Myocyte (in vitro differentiated cells): ENCODE measurements at places on chromosomes 13 and 19. TPM values are rescaled to one million over a fixed set of nuclear protein-coding genes. Genes with fewer than 3 reads are reported as not detected.

DNA sequence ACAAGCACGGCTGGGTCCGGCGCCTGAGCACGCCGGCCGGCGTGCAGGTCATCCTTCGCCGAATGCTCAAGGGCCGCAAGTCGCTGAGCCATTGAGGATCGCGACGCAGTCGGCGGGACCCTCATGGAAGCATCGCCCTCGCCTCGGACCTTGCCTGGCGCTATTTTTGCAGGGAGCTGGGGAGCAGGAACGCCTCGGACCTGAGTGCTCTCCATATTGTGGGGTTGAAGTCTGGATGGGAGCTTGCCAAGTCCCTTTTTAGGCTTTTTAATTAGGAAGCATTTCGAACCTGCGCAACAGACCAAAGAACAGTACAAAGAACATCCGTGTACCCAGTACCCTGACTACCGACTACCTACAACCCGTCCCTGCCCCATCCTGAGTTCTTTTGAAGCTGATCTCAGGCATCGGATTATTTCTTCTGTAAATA, 628 bp downstream of the MRPL34 start:
- no peak for DNase-seq

GRCh38 chr13:104868806-104869205, 1666.7 kb downstream of the EFNB2 start:
- DNase-seq, result no peak

DNA sequence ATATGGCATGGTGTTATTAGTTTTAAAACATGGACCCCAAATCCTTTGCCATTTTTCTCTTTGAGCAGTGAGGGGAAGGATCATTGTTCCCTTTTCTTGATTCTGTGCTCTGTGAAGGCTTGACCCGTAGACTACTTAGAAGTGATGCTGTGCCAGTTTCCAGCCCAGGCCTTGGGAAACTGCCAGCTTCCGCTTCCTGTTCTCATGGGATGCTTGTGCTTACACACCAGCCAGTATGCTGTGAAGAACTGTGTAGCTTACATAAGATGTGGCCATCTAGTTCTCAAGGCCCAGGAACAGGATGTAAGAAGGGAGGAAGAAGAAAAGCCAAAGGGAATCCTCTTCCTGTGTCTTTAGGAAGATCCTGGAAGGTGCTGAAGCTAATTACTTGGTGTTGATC, 180.9 kb downstream of the PCCA start:
- DNase-seq, result peak; percentile 45

GRCh38 chr13:38415233-38415632, 65.6 kb downstream of the UFM1 start:
- peak; percentile 17 for DNase-seq

GRCh38 chr13:52827839-52828238, 20.6 kb downstream of the PCDH8 start:
- DNase-seq, result no peak

- no peak for DNase-seq
Observed at GRCh38 chr19:13044231-13044836, 49.1 kb downstream of the NFIX start.

- peak; percentile 9 for DNase-seq
Observed at GRCh38 chr13:19822673-19823072, 39.9 kb upstream of the PSPC1 start.

GRCh38 chr19:27964185-27964584, 1248.8 kb downstream of the UQCRFS1 start:
- peak; percentile 7 for DNase-seq

DNA sequence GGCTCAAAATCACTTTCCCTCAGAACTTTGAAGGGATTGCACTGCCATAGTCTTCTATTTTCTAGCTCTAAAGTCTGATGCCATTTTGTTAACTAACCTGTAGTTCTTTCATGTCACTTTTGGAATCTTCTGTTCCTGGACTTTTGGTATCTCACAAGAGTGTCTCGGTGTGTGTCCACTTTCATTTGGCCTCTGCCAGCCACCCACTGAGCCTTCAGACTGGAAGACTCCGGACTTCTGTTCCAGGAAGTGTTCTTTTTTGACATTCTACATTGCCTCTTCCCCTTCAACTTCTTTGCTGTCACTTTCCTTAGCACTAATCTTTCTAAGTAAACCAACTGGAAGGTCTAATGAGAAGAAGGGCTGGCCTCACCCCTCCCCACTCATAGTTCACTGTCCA, 25.0 kb upstream of the LAMP1 start:
- DNase-seq, result no peak

GRCh38 chr13:69820180-69820579, 287.4 kb upstream of the ATXN8OS start:
- DNase-seq, result no peak

DNA sequence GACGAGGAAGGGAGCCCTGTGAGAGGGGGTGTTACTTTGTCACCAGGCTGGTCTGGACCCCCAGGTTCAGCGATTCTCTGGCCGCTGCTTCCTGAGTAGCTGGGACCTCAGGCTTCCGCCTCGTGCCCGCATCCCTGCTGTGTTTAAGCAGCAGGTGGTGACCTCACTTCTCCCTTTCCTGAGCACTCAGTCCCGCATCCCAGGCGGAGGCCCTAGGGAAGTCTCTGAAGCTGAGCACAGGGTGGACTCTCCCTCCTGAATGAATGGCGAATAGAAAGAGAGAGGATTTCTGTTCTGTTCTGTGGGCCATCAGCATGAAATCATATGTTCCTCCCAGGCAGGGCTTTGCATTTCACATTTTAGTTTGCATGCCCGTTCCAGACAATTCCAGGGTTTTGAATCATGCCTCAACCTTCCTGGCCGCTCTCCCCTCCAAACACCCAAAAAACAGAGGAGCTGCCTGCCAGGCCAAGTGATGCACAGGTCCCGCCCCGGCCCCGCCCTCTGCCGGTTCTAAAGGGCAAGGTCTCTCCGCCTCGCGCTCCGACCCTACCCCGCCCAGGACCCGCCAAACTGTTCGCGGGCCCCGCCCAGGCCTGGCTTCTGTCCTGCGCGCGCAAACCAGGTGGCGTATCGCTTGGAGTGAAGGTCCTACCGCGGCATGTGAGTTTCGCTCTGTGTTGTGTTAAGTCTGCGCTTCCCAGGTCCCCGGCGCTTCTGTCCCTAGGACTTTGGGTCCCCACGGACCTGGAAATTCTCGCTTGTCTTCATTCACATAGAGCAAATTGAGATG, 35.1 kb upstream of the ZNF808 start:
- DNase-seq, result no peak

GRCh38 chr19:4371247-4372164, 28.1 kb downstream of the MPND start:
- DNase-seq, result peak; percentile 94

GRCh38 chr19:38202504-38202903, 21.5 kb downstream of the DPF1 start:
- DNase-seq, result no peak

DNAAF3 gene
- total RNA-seq, result 0.94 and 1.4 TPM in 2 replicates

RETN gene
- total RNA-seq, result not detected in 2 replicates

SYT5 gene
- 1.4 TPM in 1 of 2 replicates, not detected in the other for total RNA-seq

SLITRK5 gene
- total RNA-seq, result under 0.01 and 0.05 TPM in 2 replicates

CUL4A gene
- total RNA-seq, result 108 and 130 TPM in 2 replicates
